ENCODE measurements at places on chromosomes 3 and 15.
A peak's percentile ranks its signal among the peaks of the same experiment; 100 is the strongest.

DNA sequence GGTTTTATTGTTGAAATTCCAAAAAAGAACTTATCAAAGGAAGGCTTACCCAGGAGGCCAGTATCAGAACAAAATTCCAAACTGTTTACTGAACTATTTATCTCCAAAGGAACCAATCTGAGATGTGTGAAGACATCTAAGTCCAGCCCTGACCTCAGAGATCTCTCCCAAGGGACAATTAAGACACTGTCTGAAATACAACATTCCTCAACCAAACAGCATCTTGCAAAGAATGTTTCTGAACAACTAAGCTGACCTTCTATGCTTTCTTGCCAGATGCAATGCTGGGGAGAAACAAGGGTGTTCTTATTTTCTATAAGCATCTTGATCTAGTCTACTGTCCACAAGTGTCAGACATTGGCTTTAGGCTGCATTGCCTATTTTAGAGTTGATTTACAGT lies 13.6 kb downstream of the PDZRN3 start:
- no peaks in the 10 kb centered on the region for H3K27me3 ChIP-seq
- H3K4me1 ChIP-seq: peaks cover 8% of the 10 kb centered on the region
- no peak for DNase-seq
- H3K27ac ChIP-seq: no peak overlapping the region
- no peak overlapping the region for H3K4me3 ChIP-seq

- H3K27me3 ChIP-seq: no peaks in the 10 kb centered on the region
- peaks cover 2% of the 10 kb centered on the region for H3K4me1 ChIP-seq
- no peak for DNase-seq
- no peak overlapping the region for H3K27ac ChIP-seq
These were observed 84.8 kb downstream of the PPCDC start for GRCh38 chr15:75107908-75108838.

DNA sequence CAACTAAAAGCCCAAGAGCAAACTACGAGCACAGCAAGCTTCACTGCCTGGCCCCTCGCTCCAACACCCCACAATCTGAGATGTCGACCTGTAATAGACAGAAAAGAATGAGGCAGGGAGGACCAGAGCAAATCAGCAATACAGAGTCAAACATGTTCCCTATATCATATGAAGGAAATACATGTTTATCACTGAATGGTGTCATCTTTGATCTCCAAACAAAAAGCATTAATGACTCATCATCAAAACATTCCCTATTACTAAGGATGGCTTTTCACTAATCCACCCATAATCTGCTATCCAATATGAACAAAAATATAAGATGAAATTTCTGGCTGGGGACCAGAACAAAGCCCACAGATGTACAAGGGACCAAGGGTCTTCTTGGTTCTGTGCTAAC lies 34.7 kb downstream of the MYO5A start:
- no peaks in the 10 kb centered on the region for H3K27me3 ChIP-seq
- no peaks in the 10 kb centered on the region for H3K36me3 ChIP-seq
- no peak for DNase-seq
- no peak overlapping the region for H3K4me3 ChIP-seq
- H3K27ac ChIP-seq: no peak overlapping the region

DNA sequence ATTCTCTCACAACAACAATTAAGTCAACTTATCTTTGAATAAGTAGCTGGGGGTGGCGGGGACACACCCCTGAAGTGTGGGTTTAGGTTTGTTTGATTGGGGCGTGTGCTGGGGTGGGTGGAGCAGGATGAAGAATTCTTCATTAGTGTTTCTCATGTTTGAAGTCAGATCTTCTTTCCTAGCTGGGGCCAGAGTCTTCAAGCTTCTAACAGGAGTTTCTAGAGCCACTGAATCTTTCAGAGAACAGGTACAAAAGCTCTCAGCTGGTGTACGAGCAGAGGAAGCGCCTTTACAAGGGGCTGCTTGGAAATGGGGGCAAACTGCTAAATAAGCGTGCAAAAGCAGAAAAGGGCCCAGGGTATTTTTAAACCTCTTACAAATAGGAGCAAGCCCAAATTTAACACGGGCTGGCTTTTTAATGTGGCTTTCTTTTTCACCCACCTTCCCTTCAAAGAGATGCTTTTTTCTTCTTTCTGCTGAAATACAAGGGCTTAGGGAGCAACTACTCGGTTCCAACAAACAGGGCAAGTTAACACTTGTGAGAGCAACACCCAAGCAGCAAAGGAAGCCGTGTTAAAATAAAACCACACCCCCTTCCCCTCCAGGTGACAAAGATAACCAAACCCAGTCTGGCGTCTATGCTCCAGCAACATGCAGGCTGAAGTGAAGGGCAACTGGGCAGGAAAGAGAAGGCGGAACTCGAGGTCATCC lies 86.9 kb upstream of the RASGRP1 start:
- H3K4me3 ChIP-seq: no peak overlapping the region
- no peaks in the 10 kb centered on the region for H3K4me1 ChIP-seq
- DNase-seq: no peak
- H3K27me3 ChIP-seq: no peaks in the 10 kb centered on the region

- H3K27me3 ChIP-seq: no peaks in the 10 kb centered on the region
- H3K4me1 ChIP-seq: peaks cover 7% of the 10 kb centered on the region
- H3K4me3 ChIP-seq: no peak overlapping the region
- no peaks in the 10 kb centered on the region for H3K36me3 ChIP-seq
- DNase-seq: no peak
These were observed 103.9 kb downstream of the RARB start for GRCh38 chr3:25531971-25532370.

DNA sequence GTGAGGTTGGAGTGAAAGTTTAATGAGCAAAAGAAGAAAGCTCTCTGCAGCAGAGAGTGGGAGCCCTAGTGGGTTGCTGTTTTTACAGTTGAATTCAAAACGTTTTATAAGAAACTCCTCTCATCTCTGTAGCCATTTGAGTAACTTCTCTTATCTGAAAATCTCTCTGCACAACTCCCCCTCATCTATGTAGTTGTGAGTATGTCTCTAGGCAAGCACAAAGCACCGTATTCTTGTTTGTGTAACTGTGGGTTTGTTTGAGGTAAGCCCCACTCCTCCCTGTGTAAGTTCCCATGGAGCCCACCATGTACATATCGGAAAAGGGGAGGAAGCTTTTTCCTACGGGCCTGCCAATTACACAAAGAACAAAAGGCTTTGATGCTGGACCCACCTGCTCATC lies 56.5 kb upstream of the GOLGA6L2 start:
- no peak for DNase-seq
- no peaks in the 10 kb centered on the region for H3K27me3 ChIP-seq
- no peaks in the 10 kb centered on the region for H3K36me3 ChIP-seq
- no peaks in the 10 kb centered on the region for H3K4me1 ChIP-seq

DNA sequence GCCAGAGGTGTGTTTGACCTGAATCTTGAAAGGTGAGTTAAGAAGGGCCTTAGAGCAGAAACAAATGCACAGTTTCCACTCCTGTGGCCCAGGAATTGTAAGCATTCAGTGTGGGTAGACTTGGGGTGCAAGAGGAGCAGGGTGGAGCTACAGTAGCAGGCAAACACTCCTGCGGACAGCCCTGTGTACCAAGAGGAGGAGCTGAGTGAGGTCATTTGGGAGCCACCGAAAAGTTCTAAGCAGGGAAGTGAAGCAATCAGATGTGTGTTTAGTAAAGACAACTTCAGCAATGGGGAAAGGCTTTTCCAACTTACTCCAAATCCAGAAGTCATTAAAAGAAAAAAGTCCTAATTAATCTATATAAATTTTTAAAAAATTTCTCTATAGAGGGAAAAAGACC lies 99.3 kb downstream of the ARHGEF26 start:
- no peak for DNase-seq
- no peaks in the 10 kb centered on the region for H3K27me3 ChIP-seq
- H3K36me3 ChIP-seq: no peaks in the 10 kb centered on the region
- no peak overlapping the region for H3K27ac ChIP-seq
- no peaks in the 10 kb centered on the region for H3K4me1 ChIP-seq

DNA sequence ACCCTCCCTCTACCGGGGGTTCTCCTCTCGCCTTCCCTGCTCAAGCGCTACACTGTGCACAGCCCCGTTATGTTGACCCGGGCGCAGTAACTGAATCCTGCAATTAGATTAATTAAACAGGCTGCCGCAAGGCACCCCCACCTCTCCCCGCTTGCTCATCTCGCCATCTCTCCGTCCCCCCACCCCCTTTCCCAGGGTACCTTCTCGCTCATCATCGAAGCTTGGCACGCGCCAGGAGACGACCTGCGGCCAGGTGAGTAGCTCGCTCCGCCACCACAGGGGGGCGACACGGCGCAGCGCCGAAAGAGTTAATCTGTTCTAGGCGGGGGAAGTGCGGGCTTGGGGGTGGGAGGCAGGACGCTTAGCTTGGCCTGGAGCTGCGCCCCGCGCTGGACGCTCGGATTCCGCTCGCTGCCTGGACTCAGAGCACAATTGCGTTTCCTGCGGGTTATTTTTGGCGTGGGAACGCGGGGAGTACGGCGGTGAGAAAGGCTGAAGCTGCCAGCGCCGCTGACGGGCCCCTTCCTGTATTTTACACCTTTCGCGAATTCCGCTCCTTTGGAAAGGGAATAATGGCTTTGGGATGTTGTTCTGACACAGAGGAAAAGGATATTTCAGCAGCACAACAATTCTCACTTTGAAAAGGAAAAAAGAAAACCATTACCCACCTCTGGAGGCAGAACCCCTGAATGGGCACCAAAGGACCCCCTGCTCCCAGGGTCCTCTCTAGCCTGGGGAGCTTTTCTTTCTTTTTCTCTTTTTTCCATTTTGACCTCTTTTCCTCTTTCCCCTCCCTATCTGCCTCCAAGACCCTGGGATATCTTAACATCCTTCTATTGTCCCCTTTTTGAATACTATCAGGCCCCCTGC lies 1.5 kb downstream of the DLL4 start:
- no peak overlapping the region for H3K4me3 ChIP-seq
- no peak for DNase-seq
- no peaks in the 10 kb centered on the region for H3K36me3 ChIP-seq
- peaks cover 79% of the 10 kb centered on the region for H3K27me3 ChIP-seq
- H3K4me1 ChIP-seq: peaks cover 29% of the 10 kb centered on the region

- no peak for DNase-seq
- H3K27ac ChIP-seq: no peak overlapping the region
- peaks cover 13% of the 10 kb centered on the region for H3K4me1 ChIP-seq
- peaks cover 5% of the 10 kb centered on the region for H3K27me3 ChIP-seq
These were observed 4.5 kb downstream of the MELTF start for GRCh38 chr3:197024881-197025735.

DNA sequence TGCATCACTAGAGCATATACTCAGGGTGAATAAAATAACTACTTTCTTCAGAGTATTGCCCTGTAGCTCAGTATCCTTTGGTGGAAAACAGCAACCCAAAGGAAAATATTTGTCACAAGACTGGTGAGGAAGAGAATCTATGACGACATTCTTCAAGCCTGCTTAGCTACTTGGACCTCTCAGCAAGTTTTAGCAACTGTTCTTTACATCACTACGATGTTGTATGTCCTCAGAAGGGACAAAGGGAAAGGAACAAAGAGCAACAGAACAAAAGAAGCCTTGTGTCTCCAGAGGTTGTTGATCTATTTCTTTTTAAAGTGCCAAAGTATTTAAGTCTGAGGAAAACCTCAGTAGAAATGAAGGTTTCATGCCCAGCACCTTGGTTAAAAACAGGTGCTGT lies 746.7 kb downstream of the NAALADL2 start:
- H3K36me3 ChIP-seq: no peaks in the 10 kb centered on the region
- H3K4me1 ChIP-seq: peaks cover 34% of the 10 kb centered on the region
- H3K27ac ChIP-seq: no peak overlapping the region
- H3K27me3 ChIP-seq: no peaks in the 10 kb centered on the region
- DNase-seq: peak; percentile 33
- no peak overlapping the region for H3K4me3 ChIP-seq
